Uterine smooth muscle cell (primary cell): ENCODE measurements at places on chromosomes 13 and 19. TPM values are rescaled to one million over a fixed set of nuclear protein-coding genes. Genes with fewer than 3 reads are reported as not detected.

The CYP4F8 gene
- under 0.01 TPM in 1 of 2 replicates, not detected in the other for total RNA-seq

The FGF22 gene
- total RNA-seq, result 0.11 TPM in 1 of 2 replicates, not detected in the other

The TMPRSS9 gene
- not detected in 2 replicates for total RNA-seq

The SGCG gene
- 0.22 and 0.75 TPM in 2 replicates for total RNA-seq

The FAM83E gene
- total RNA-seq, result 0.25 and 0.77 TPM in 2 replicates

The SIGLEC12 gene
- not detected in 2 replicates for total RNA-seq

The CELF5 gene
- total RNA-seq, result not detected in 2 replicates

The ANKLE1 gene
- 0.44 and 1.00 TPM in 2 replicates for total RNA-seq

The WDR87 gene
- total RNA-seq, result not detected in 2 replicates

The OR7C1 gene
- not detected in 2 replicates for total RNA-seq

The DOCK6 gene
- 17.0 and 18.4 TPM in 2 replicates for total RNA-seq

The PIBF1 gene
- 36.0 and 40.4 TPM in 2 replicates for total RNA-seq

The PABPC3 gene
- 0.11 and 0.37 TPM in 2 replicates for total RNA-seq

The CDC42EP5 gene
- total RNA-seq, result 3.8 and 15.2 TPM in 2 replicates

The SOX1 gene
- not detected in 2 replicates for total RNA-seq

The DIRAS1 gene
- total RNA-seq, result 1.9 and 4.2 TPM in 2 replicates
